Activated naive CD4-positive, alpha-beta T cell treated with anti-CD3 and anti-CD28 coated beads, Interleukin-2, amount 50 U/mL, for 72 hours (primary cell): ENCODE measurements at places on chromosomes 12 and 14. TPM values are rescaled to one million over a fixed set of nuclear protein-coding genes. Genes with fewer than 3 reads are reported as not detected.

The PRKD1 gene
- not detected for total RNA-seq

The NEDD8 gene
- 210 TPM for total RNA-seq

The B4GALNT3 gene
- 1.8 TPM for total RNA-seq

The GLIPR1L1 gene
- total RNA-seq, result not detected

The KCNMB4 gene
- 1.3 TPM for total RNA-seq

The SMCO3 gene
- total RNA-seq, result not detected

The KCNH3 gene
- total RNA-seq, result 0.39 TPM

The EPYC gene
- total RNA-seq, result not detected

The ITPR2 gene
- 46.1 TPM for total RNA-seq

The SIVA1 gene
- 87.1 TPM for total RNA-seq

The HVCN1 gene
- 2.8 TPM for total RNA-seq

The IAPP gene
- total RNA-seq, result not detected

The CLMN gene
- total RNA-seq, result 5.8 TPM

The NFE2 gene
- not detected for total RNA-seq

The YAF2 gene
- total RNA-seq, result 53.6 TPM

The KCNJ8 gene
- not detected for total RNA-seq

The BTBD6 gene
- total RNA-seq, result 15.9 TPM

The TAS2R10 gene
- total RNA-seq, result not detected

The PLEKHD1 gene
- total RNA-seq, result 0.12 TPM

The CCDC85C gene
- total RNA-seq, result 8.4 TPM

The TSPAN8 gene
- total RNA-seq, result not detected

The FGF6 gene
- not detected for total RNA-seq

The TMEM132D gene
- total RNA-seq, result not detected

The TPH2 gene
- total RNA-seq, result not detected

The GRIN2B gene
- not detected for total RNA-seq

The TCL1B gene
- not detected for total RNA-seq

The ING4 gene
- total RNA-seq, result 24.3 TPM

The SLCO1B1 gene
- total RNA-seq, result not detected

The CDCA4 gene
- total RNA-seq, result 54.2 TPM

The DBX2 gene
- not detected for total RNA-seq

The SIX1 gene
- not detected for total RNA-seq

The GCH1 gene
- 52.3 TPM for total RNA-seq

The NGB gene
- total RNA-seq, result not detected

The ATXN2 gene
- 63.3 TPM for total RNA-seq

The FGD4 gene
- total RNA-seq, result 0.11 TPM
